Neural cell (in vitro differentiated cells): ENCODE measurements at places on chromosomes 12 and 14. TPM values are rescaled to one million over a fixed set of nuclear protein-coding genes. Genes with fewer than 3 reads are reported as not detected.

Gene NOS1
- polyA plus RNA-seq, result 0.04 TPM in 1 of 2 replicates, not detected in the other

Gene ASB2
- polyA plus RNA-seq, result 0.26 TPM in 1 of 2 replicates, not detected in the other

Gene REM2
- 28.6 and 31.1 TPM in 2 replicates for polyA plus RNA-seq

Gene CRADD
- 23.5 and 39.0 TPM in 2 replicates for polyA plus RNA-seq

Gene LRRC10
- not detected in 2 replicates for polyA plus RNA-seq

Gene DTX1
- 30.7 and 42.8 TPM in 2 replicates for polyA plus RNA-seq

Gene RNF212B
- polyA plus RNA-seq, result not detected in 2 replicates
